ENCODE measurements at places on chromosomes 7 and 10.

DNA sequence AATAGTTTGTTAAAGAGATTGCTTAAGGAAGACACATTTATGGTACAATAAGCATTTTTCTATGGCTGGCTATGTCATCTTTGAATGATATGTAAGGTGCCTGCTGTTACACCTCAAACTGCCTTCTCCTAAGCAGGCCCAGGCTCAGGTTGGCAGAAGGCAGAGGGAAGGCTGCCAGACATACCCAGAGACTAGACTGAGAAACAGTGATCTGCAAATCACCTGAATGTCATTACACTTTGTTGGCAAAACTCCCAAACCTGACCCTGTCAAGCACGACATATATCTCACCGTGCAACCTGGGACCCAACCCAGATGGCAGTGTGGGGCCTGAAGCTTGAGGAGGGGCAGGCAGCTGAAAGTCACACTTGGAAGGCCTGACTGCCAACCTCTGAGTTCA is 136.6 kb upstream of the TARP start:
- no peak for DNase-seq

GRCh38 chr10:5665373-5666007 is 905 bp downstream of the ASB13 start:
- DNase-seq = no peak

DNA sequence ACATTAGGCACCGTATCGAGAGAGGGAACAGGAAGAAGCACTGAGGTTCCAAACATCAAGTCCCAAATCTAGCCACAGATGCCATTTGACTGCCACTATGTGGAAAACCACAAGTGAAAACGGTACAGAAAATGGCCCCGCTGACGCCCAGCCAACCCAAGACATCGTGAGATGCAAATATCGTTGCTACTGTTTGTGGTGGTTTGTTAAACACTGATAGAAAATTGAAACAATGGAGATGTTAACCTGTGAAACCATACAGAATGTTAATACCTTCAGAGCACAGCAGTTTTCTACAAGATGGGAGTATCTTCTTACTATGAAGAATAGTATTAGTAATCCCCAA is 152.4 kb upstream of the LRRTM3 start:
- no peak for DNase-seq

- no peak for DNase-seq
Measured at GRCh38 chr7:94022550-94022949, 18.4 kb upstream of the BET1 start.

- no peak for DNase-seq
Measured at GRCh38 chr7:20578257-20578771, 37.2 kb upstream of the ABCB5 start.

- no peak for DNase-seq
Measured at GRCh38 chr10:33723181-33723580, 388.7 kb upstream of the NRP1 start.

DNA sequence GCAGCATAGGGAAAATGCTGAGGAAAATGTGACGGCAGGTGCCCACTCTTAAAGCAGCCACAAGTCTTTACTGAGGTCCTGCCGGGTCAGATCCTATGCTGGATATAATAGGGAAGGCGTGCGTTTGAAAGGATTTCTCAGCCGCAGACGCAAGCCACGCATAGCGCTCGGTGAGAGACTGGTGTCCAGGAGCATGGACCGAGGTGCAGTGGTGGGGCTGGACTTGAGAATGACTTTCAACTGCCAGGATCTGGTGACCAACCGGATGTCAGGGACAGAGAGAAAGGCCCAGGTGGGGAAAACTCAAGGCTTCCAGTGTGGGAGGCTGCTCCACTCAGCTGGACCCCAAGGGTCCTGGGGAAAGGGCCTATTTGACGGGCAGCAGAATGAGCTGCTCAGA is 74.7 kb upstream of the INSIG1 start:
- DNase-seq = no peak

GRCh38 chr10:131452926-131453720 is 141.6 kb upstream of the TCERG1L start:
- no peak for DNase-seq

DNA sequence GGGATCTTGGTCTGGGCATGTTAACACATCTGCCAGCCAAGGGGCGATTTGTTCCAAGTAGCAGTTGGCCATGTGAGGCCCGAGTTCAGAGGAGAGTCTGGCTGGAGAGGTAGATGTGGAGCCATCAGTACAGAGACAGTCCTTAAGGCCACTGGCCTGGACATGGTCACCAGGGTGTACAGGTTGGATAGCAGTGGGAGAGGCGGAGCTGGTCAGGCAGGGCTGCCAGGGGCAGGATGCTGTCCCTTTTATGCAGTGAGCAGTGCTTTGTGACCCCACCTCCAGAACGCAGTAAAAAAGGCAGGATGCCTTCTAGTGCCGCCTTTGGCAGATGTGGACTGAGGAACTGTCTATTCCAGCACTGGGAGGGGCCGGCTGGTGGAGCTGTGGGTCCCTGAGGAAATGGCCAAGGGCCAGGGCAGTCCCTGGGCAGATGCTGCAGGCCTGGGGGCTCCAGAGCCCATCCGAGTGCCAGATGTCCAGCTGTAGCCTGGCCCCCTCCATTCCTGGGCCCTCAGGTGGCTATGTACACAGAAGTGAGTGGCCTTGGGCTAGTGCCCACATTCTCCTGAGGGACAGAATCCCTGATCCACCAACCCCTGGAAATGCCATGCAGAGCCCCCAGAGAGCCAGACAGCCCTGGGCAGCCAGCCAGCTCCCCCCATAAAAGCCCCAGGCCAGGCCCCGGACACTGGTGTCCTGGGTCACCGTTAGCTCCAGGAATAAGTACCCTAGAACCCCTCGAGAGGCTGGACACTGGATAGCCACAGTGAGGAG is 17.2 kb upstream of the MYL7 start:
- DNase-seq = no peak

DNA sequence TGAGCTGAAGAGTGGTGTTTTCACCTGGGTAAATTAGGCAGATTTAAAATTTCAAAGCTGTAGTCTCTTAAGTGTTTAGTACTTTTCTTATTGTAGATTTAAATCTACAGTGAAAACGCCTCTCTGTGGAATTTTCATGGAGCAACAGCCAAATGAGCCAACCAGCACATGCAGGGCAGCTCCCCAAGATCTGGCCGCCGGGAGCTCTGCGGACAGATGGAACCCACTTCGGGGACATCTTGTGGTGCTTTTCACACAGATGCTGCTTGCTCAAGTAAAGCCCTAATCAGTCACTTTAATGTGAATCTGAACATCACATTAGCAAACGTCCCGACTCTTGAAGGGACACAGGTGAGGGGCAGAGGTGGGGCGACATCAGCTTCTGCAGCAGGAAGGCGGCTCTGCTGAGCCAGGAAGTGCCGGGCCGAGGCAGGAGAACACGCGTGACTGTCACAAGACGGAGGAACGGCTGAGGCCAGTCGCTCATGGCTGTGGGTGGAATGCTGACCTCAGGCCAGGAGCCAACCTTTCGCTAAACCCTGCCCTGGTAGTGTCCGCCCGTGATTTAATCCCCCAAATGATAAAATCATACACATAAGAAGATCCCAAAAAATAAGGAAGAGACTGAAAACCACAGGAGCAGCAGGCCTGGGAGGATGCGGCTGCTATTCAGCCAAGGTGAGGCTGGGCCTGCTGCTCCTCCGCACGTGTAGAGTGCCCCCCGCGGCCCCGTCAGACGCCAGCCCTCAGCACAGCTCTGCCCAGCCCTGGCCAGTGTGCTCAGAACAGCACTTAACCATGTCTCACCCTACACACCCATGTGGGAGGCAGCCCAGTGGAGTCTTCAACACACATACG is 256.8 kb downstream of the ZMYND11 start:
- no peak for DNase-seq

- DNase-seq = no peak
Measured at GRCh38 chr7:4000139-4000538, 682.0 kb upstream of the FOXK1 start.

All from HEK293T (cell line).